Brain (organoid and tissue), 16 donors: ENCODE measurements at places on chromosomes 13 and 19.
A peak's percentile ranks its signal among the peaks of the same experiment; 100 is the strongest.

DNA sequence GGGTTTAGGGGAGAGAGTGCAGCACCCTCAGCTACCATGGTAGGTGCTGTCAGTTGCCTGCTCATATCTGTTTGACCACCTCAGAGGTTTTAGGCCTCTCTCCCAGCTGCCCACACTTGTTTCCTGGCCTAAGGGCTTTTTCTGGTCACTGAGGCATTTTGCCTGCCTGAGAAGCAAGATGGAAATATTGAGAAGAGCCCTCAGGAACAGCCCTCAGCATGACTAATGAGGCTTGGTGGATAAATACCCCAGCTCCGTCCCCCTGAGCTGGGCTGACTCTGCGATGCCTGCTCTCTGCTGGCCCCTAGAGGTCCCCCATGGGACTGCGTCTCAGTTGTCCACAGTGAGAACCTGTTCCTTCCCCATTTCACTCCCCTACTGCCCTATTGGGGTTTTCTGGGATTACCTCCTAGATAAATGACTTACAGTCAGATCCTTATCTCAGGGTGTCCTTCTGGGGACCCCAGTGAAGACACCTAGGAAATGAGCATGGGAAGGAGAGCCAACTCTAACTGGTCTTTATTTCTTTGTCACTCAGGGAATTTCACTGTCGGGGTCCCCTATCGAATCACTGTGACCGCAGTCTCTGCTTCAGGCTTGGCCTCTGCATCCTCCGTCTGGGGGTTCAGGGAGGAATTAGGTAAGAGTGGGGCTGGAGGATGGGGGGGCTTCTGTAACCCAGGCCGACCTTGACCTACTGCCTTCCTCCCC, 13.3 kb downstream of the PALM3 start:
- no peak for DNase-seq

- peak; percentile 74 for DNase-seq
Observed at GRCh38 chr13:96817336-96817941, 176.8 kb downstream of the OXGR1 start.

DNA sequence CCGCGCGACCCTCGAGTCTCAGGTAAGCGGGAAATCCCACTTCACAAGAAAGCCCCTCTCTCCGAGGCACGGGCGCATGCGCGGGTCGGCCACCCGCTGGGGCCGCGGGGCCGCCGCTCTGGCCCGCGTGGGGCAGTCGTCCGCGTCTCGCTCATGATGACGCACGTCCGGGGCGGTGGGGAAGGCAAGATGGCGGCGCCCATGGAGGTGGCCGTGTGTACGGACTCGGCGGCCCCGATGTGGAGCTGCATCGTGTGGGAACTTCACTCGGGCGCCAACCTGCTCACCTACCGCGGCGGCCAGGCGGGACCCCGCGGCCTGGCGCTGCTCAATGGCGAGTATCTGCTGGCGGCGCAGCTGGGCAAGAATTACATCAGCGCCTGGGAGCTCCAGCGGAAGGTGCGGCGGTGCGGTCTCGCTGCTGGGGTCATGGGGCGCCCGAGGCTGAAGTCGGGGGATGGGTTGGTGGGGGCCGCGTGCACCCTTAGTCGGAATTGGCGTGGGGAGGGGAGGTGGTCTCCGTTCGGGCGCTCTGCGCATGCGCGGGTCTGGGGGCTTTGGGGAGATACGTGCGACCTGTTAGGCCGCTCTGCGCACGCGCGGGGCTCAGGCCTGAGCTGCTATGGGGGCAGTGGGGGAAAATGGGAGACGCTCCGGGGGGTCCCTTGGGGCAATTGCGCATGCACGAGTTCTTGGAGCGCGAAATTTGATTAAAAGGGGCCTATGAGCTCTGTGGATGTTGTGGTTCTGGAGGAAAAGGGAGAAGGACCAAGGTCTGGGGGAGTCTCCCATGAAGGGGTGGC, at the start of gene WDR18:
TSS of gene WDR18 (plus strand) at position 181 of the 803 bp plus-strand sequence. CDS start at position 190, 9 bp downstream.
- peak; percentile 98 for DNase-seq

DNA sequence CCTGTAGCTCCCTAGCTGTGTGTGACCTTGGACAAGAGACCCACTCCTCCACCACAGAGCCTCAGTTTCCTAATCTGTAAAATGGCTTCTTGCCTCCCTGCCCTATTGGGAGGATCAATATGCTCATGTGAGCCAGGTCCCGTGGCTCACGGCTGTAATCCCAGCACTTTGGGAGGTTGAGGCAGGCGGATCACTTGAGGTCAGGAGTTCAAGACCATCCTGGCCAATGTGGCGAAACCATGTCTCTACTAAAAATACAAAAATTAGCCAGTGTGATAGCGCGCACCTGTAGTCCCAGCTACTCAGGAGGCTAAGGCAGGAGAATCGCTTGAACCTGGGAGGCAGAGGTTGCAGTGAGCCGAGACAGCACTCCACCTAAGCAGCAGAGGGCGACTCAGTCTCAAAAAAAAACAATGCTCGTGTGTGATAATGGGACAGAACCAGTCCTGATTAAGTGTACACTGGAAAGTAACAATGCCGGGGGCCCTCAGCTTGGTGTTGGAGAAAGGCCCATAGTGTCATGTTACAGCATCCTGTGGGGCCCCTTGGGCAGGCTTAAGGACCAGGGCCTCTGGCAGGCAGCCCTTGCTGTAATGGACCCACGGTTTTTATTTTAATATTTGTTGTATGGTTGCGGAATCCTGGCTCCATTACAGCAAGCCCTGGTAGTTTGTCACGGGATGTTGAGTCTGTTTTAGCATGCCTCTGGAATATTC, 6.8 kb downstream of the RPS11 start:
- peak; percentile 80 for DNase-seq

- no peak for DNase-seq
Observed at GRCh38 chr13:65834897-65835296, 1395.2 kb downstream of the PCDH9 start.

DNA sequence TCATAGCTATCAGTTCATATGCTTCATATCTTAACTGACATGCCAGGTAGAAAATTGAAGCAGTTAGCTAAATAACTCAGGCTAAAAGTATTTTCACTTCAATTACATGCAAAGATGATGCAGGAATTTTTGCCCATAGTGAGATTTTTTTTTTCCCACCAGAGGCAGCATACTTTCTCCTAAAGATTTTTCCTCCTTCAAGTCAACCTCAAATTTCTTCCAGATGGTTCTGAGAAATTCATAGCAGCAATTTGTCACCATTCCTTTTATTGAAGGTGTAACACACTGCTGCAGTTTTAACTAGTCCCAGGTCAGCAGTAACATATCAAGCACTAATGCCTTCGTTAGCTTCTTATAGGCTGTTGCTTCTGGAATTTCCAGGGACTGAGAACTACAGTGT, 141.9 kb downstream of the SUCLA2 start:
- no peak for DNase-seq

DNA sequence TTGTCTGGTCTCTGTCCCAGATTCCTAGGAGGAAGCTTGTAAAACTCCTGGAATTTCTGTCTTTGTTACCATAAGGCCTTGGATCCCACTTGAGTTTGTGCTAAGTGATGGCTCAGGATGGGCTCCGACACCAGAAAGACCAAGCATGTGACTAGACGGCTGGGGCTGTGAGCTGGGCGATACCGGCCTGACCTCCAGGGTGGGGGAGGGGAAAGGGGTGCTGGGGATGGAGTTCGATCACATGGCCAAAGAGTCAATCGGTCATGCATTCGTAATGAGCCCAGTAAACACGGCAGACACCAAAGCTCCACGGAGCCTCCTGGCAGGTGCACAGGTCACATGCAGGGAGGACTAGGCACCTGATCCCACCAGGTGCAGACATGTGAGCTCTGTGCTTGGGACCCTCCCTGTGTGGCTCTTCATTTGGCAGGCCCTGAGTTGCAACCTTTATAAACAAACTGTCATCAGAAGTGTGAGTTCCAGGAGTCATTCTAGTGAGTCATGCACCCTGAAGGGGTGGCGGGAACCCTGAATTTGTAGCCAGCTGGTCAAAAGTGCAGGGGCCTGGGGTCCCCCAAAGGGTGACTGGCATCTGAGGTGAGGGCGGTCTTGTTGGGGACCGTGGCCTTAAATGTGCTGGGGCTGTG, 27.1 kb downstream of the ELAVL1 start:
- no peak for DNase-seq

DNA sequence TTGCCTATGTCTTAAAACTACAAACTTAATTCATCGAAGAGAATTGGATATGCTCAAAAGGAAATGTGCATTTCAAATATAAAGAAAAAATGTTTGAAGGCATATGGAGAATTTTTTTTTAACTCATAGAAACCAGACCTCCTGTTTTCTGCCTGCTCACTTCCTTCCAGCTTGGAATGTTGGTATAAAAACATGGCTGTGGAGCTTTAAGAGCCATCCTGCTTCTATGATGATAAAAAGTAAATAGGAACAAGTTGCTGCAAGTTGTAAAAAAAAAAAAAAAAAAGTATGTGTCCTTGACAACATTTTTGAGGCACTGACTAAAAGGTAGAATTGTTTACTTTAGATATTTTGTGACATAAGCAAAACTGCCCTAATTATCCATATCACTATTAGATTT, 1230.7 kb downstream of the PCDH9 start:
- peak; percentile 85 for DNase-seq
